Activated T-helper 17 cell treated with anti-CD3 and anti-CD28 coated beads, Interleukin-2, amount 50 U/mL, for 72 hours (primary cell): ENCODE measurements at places on chromosomes 7 and 10. TPM values are rescaled to one million over a fixed set of nuclear protein-coding genes. Genes with fewer than 3 reads are reported as not detected.

The SORCS1 gene
- not detected for total RNA-seq

The IGFBP1 gene
- total RNA-seq: not detected

The FZD1 gene
- total RNA-seq: 0.08 TPM

The PUS7 gene
- 37.2 TPM for total RNA-seq

The SEMA3D gene
- not detected for total RNA-seq

The ZNF786 gene
- 5.7 TPM for total RNA-seq

The PCBD1 gene
- total RNA-seq: 47.4 TPM

The SVIL gene
- total RNA-seq: 10.7 TPM

The OR9A2 gene
- total RNA-seq: not detected

The PIP gene
- not detected for total RNA-seq

The TMEM229A gene
- not detected for total RNA-seq

The CLDN12 gene
- 5.6 TPM for total RNA-seq

The CYP17A1 gene
- total RNA-seq: not detected

The LIPJ gene
- not detected for total RNA-seq

The STEAP1B gene
- 0.32 TPM for total RNA-seq

The MSMB gene
- not detected for total RNA-seq

The TRPV5 gene
- total RNA-seq: 0.13 TPM

The CCDC201 gene
- not detected for total RNA-seq
